ENCODE measurements at places on chromosomes 13 and 19.

DNA sequence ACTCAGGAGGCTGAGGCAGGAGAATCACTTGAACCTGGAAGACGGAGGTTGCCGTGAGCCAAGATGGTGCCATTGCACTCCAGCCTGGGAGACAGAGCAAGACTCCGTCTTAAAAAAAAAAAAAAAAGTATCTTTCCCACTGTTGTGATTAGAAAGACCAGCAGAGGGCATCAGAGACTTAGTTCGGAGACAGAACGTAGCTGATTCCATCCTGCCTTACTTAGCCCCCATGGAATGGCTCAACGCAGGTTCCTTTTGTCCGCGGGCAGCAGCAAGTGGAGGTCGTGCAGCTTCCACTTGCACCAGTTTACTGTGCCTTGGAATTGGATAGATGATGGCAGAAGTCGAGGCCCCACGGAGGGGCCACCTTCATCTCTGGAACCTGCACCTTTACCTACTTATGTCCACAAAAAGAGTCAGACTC, 8.1 kb downstream of the TIMM29 start:
- DNase-seq = peak; percentile 62

- no peak for DNase-seq
Measured at GRCh38 chr19:13478576-13478975, 27.7 kb downstream of the CACNA1A start.

DNA sequence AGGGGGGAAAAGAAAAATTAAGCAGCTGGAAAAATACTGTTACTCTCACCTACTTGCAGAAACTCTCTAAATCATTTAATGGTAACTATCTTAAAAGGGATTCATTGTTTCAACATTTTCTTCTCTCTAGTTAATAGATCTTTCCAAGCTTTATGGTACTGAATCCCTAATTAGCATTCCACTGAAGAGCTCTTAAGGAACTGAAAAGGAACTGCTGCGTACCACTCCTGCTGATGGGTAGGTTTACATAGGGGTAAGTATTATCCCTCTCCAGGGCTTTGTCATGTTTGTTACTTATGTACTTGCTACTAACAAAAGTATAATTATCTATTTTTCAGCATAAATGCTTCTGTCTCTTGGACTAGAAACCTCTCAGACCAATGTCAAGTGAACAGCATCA, 12.5 kb downstream of the TEX30 start:
- no peak for DNase-seq

GRCh38 chr13:30796132-30796572, 60.8 kb downstream of the ALOX5AP start:
- no peak for DNase-seq

- DNase-seq = no peak
Measured at GRCh38 chr19:31903979-31904378, 441.4 kb upstream of the ZNF507 start.

- DNase-seq = no peak
Measured at GRCh38 chr13:98771838-98772611, 19.6 kb upstream of the SLC15A1 start.

- DNase-seq = no peak
Measured at GRCh38 chr19:49957262-49957915, 3.6 kb downstream of the SIGLEC11 start.

- DNase-seq = no peak
Measured at GRCh38 chr13:24074678-24075077, 85.8 kb upstream of the SPATA13 start.

DNA sequence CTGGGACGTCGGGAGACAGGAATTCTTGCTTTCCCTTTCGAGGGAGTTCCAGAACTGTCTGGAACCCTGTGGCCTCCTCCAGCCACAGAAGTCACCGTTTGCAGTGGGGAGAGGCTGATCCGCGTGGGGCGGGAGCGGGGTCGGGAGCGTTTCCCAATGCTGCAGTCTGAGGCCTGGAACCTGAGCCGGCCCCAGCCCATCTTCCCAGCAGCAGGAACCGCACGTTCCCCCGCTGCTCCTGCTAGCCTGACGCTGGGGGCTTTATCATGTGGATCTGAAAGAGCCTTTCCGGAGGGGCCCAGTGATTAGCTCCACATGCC, 13.4 kb downstream of the DPP9 start:
- DNase-seq = no peak

GRCh38 chr19:41887711-41888382, 4.9 kb downstream of the ARHGEF1 start:
- no peak for DNase-seq

GRCh38 chr13:70694996-70695715, 586.9 kb upstream of the KLHL1 start:
- no peak for DNase-seq

GRCh38 chr19:39406656-39407409, at the start of gene ZFP36:
Gene ZFP36 (plus strand): TSS chr19:39406847. CDS start chr19:39406905, 58 bp downstream.
- no peak for DNase-seq

- no peak for DNase-seq
Measured at GRCh38 chr19:29544656-29545360, 19.0 kb downstream of the VSTM2B start.

- no peak for DNase-seq
Measured at GRCh38 chr19:19329126-19329525, 8.5 kb downstream of the MAU2 start.

DNA sequence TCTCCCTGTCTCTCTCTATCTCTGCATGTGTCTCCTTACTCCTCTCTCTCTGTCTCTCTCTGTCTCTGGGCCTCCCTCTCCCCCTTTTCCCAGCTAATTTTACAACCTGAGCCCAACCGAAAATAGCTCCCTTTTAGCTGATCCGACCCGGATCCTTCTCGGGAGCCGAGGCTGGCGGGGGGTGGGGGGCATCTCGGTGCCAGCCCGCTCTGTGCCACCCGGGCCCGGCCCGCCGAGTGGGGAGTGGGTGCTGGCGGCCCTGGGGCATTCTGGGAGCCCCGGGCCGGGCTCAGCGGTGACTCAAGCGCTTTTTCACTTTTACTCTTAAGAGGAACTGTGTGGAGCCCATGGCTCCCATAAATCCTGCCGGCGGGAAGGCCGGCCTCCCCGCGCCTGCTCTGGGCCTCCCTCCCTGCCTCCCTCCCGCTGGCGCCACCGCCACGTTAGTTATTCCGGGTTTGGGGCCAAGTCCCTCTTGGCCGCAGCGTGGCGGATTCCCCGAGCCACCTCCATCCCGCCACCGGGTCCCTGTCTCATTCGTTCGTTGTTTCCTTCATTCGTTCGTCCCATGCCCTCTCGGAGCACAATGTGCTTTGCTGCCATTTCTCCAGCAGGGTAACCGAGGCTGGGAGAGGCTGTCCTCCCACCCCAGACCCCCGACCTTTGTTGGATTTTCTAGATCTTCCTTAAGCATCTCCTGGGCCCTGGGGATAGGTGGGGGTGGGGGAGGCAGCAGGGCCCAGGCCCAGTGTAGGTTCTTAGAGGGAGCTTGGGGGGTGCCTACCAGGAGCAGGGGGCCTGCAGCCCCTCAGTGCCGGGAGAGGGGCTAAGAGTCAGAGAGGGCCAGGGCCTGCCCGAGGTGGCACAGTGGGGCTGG, 3.2 kb downstream of the NFIC start:
- no peak for DNase-seq

GRCh38 chr19:1069009-1069779, 2.2 kb downstream of the ARHGAP45 start:
- no peak for DNase-seq

GRCh38 chr13:113746671-113747070, 12.4 kb upstream of the TMEM255B start:
- DNase-seq = no peak

DNA sequence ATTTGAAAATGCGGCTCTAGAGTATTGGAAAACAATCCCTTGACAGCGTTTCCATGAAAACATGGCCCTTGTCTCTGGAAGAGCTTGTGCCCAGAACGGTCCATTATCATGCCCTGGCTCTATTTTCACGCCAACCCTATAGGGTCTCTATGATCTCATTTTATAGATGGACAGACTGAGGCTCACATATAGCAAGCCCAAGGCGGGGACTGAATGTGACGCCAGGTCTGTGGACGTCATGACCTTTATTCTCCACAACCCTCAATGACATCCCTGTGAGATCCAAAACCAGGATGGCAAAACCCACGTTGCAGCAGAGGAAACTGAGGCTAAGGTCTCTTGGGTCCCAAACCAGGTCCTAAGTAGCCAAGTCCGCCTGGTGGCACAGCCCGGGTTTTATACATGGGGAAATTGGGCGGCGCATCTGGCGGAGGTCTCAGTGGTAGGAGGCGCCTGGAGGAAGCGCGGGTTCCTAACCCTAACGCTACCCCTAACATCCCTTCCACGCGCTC, 425 bp upstream of the COLGALT1 start:
- no peak for DNase-seq

DNA sequence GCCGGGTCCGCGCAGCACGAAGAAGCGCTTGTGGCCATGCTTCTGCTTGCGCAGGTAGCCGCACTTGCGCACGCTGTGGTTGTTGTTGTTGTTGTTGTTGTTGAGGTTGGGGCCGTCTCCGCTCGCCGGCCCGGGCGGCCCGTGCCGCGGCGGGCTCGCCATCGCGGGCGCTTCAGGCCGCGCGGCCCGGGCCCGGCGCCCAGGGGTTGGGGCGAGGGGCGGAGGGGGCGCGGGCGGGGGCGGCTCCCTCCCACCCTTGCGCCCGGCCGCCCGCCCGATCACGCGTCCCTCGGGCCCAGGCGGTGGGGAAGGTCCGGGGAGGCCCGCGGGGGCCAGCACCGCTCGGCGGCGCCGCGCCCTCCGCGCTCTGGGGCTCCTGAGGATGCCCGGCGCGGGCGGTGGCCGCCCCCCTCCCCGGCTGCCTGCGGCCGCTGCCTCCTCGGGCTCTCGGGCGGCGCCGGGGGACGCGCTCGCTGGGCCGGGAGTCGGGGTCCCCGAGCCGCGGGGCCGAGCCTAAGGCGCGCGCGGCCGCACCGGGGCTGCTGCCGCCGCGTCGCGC, 412 bp downstream of the IRS2 start:
- DNase-seq = no peak

GRCh38 chr13:61162636-61163035, 253.0 kb downstream of the PCDH20 start:
- DNase-seq = no peak

DNA sequence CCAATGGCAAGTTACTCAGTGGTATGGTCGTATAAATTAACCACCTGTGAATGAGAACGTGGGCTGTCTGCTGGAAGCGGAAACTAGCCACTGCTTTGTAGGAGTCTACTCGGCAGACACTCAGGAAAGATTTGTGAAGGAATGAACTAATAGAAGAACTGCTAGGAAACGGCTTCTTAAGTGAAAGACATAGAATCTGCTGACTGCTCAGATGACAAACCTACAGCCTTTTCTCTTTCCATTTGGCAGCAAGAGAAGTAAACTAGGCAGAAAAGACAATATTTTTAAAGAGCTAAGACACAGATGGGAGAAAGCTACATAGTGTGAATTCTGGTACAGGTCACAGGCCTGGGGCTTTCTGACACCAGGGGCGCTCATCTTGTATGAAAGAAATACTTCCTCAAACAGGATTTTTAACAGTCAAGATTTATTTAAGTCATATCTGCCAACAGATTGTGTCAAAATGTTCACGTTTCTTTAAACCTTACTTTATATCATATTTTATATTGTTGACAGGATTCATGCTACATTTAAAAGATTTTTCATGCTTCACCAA, 78.4 kb downstream of the MIPEP start:
- no peak for DNase-seq

DNA sequence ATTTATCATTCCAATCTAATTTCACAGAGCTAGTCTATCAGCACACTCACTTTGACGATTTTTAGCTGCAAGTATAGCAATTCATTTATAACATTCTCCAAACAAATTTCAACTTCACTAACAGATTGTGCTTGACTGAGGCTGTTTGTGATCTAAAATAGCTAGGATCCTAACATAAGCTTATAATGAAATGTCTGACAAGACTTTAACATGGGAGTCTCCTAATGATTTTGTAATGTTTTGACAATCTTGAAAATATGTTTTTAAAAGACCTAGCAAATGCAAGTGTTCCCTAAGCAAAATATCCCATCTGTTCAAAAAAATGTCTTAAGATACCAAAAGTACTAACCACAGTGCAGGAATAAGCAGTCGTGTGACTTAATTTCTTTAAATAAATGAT, 889.5 kb upstream of the SPRY2 start:
- no peak for DNase-seq

DNA sequence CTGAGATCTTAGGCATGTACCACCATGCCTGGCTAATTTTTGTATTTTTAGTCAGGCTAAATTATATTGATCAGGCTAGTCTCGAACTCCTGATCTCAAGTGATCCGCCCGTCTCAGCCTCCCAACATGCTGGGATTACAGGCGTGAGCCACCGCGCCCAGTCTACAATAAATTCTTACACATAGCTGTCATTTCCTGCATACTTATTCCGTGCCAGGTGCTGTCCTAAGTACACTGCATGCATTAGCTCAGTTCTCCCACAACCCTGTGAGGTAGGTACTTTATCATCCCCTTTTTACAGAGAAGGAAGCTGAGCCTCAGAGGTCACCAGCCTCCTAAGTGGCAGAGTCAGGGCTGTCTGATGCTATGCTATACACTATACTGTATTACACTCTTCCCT, 7.2 kb upstream of the RHPN2 start:
- DNase-seq = no peak

DNA sequence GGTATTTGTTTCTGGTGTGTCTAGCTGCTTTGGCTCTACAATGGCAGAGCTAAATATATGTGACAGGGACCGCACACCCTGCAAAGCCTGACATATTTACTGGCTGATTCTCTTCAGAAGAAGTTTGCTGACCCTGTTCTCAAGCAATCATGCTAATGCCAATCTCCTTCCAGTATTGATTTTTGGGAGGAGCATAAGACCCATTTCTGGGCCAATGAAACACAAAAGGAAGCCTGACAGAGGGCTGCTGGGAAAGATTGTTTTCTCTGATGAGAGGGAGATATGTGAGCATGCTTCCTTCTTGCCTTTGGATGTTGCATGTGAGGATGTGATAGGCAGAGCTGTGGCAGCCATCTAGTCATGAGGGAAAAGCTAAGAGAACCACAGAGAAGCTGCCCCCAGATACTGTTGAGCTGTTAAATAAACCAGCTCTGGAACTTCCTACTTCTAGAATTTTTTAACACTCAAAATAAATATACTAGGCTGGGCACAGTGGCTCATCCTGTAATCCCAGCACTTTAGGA, 31.4 kb upstream of the TPTE2 start:
- DNase-seq = no peak

GRCh38 chr19:17079710-17080439, 4.3 kb downstream of the MYO9B start:
- DNase-seq = no peak

DNA sequence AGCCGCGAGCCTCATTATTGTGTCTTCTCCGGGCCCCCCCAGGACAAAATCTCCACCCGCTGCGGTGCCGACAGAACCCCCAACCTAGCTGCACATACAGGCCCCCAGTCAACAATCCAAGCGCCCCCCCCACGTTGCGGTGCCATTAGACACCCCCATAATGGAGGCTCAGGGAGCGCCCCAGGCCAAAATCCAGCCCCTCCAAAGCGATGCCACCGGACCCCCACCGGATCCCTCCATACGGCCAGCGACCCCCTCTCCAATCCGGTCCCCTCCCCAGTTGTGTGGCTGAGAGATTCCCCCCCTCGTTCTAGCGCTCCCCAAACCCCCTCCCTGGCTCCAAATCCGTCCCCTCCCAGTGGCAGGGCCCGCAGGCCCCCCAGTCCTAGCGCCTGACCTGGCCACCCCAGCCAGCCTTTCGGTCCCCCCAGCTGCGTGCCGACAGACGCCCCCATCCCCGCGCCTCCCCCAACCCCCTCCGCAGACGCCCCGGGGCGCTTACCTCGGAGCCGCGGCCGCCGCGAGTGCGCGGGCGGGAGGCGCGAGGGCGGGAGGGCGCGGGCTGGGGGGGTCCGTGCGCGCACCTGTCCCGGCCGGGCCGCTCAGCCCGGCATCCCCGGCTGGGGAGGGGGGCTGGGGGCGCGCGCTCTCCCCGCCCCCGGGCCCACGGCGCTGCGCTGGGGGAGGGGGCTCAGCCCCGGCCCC, 21.6 kb upstream of the SEMA6B start:
- DNase-seq = no peak

All from NCI-H1417 treated with DMSO at 0.1 percent for 48 hours (cell line).